HuH-7.5 (cell line): ENCODE measurements at places on chromosomes 1 and 21.

DNA sequence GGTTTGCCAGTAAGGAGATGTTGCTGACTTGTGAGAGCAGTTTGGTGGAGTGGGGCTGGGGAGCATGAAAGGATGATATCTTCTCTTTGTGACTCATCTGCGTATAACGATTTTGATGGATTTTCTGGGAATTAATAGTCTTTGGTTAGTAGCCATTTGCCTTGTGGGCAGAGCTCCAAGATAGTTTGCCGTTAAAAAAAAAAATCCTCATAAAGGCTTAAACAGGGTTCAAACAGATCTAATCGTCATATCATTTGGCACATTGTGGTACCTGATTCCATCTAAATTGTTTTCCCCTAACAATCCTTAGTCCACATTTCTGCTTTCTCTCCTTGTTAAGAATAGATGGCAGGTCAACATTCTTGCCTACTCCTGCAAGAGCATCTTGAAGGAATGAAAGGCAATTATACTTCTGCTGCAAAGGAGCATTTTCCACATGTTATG, 168.0 kb downstream of the PPP1R12B start:
- no peak for DNase-seq

GRCh38 chr1:114564141-114564540, 17.3 kb downstream of the BCAS2 start:
- no peak for DNase-seq

GRCh38 chr1:192158181-192158580, at the start of gene RGS18:
Gene RGS18, plus strand, starts transcription at chr1:192158462. Its CDS starts 176 bp downstream, at chr1:192158638.
- DNase-seq = no peak

GRCh38 chr1:28971980-28972771, 57.8 kb downstream of the EPB41 start:
- DNase-seq = no peak

DNA sequence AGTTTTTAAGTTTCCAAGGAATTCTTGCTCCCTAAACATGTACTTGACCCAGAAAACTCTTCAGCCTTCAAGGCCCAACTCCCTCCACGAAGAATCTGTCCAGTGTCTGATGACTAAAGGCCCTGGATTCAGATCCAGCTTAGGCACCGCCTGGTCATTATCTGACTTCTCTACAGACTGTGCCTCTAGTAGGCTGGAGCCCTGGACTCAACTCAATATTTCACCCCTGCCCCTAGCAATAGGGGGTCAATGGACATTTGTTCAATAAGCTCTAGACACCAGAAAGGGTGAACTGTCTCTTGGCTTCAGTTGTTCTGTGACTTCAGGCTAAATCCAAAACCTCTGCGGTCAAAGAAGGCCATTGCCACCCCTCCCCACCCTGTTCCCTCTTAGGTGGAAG, 34.5 kb downstream of the NUAK2 start:
- no peak for DNase-seq

DNA sequence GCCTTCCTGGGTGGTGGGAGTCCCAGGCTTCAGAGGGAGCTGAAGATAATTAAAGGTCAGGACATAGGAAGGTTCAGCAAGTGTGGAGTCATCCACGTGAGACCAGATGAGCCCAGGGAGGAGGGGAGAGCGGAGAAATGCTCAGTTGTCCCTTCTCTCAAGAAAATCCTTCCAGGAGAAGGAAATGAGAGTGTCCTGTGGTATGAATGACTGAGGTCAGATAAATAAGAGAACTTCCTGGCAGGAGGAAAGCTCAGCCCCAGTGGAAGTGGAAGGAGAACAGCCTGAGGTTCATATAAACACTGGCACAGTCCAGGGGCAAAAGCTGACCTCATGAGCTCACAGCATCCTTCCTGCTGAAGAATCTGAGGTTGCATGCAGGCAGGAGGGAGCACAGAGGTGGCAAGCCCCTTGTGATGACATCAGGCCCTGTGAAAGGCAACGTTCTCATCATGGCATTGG, 97.6 kb downstream of the NAV1 start:
- no peak for DNase-seq

- DNase-seq = no peak
These were observed 12.3 kb upstream of the LRRC8D start for GRCh38 chr1:89808441-89809117.

GRCh38 chr21:24275616-24276015, 1331.7 kb downstream of the MRPL39 start:
- DNase-seq = no peak

GRCh38 chr1:202411422-202411821, 62.9 kb downstream of the PPP1R12B start:
- no peak for DNase-seq

DNA sequence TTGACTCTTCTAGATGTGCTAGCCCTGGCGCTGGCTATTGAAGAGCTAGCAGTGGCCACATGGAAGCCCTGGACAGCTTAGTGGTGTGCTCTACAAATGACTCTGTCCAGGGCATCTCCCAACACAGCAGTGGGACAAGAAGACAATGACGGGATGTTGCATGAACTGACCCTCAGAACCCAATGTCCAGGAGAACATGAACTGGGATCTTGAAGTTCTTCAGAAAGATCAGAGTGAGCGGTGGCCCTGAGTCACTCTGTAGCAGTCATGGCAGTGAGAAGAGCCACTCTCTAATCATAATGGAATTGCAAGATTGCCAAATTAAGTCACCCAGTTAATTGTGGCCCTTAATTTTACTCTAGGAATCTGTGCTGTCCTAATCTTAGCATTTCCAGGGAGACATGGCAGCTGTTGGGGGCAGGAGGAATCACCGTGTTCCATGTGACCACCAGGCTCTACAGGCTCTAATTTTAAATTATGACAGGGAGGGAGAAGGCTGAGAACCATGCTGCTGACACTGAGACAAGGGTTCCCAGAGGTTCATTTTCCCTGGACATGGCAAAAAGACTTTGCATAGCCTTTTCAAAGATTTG, 10.2 kb upstream of the OBSCN start:
- DNase-seq = no peak

DNA sequence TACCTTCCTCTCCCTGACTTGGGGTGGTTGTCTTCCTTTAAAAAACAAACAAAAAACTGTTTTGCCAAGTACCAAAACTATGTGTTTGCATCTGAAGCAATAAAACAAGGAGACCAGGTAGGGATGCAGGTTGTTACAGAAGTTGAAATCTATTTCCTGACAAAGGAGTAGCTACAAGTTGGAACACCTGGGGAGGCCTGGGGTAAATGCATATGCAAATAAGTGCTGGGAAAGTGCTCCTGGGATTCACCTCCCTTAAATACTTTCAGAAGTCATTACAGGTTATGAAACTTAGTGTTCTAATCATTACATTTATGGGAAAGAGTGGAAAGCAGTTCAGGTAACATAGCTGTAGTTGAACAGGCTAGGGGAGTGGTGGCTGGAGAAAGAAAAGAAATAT, 1.9 kb upstream of the TSNAX start:
- DNase-seq = no peak

DNA sequence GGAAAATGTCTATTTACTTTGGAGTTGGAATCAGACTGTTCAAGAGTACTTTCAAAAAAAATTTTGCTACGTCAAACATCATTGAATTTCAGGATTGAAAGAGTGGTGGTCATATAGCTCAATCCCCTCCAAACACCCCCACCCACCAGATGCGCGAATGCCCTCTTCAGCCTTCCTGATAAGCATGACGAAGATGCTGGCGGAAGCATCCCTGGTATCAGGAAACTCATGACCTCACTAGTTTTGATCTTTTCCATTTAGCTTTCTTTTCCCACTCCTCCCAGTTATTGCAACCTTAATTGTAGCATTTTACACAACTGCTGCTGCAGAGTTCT, 104.4 kb downstream of the LEPR start:
- DNase-seq = no peak

DNA sequence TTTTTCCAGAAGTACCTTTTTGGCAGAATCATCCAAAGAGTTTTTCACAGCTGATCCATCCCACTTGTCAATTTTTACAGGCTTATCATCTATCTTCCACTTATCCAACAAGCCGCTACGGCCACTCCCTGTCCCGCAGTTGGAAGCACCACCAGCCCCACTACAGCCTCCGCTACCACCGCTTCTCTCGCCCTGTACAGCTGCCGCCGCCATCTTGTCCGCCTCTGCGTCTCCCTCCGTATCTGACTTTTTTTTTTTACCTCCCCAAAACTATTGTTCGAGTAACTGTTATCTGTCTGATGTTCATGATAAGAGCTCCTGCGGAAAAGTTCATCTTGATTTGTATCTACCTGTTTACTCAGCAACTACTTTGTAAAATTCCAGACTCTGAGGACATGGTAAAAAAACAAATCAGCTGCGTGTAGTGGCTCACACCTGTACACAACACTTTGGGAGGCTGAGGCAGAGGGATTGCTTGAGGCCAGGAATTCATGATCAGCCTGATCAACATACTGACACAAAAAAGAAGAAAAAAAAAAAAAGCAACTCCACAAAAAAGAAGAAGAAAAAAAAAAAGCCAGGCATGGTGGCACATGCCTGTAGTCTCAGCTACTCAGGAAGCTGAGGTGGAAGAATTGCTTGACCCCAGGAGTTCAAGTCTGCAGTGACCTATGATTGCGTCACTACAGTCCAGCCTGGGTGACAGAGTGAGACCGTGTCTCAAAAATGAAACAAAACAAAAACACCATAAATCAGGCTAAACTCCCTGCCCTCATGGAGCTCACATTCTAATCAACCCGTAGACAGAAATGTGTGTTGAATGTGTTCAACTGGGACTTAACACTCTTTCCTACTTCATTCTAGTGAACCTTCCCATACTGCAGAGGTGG, 8.0 kb upstream of the EYA3 start:
- DNase-seq = no peak

GRCh38 chr1:77742011-77742555, 17.6 kb downstream of the USP33 start:
- DNase-seq = no peak

GRCh38 chr1:80673935-80674597, 1126.7 kb upstream of the ADGRL2 start:
- no peak for DNase-seq

- DNase-seq = no peak
These were observed 12.7 kb downstream of the DRAXIN start for GRCh38 chr1:11704194-11704529.

DNA sequence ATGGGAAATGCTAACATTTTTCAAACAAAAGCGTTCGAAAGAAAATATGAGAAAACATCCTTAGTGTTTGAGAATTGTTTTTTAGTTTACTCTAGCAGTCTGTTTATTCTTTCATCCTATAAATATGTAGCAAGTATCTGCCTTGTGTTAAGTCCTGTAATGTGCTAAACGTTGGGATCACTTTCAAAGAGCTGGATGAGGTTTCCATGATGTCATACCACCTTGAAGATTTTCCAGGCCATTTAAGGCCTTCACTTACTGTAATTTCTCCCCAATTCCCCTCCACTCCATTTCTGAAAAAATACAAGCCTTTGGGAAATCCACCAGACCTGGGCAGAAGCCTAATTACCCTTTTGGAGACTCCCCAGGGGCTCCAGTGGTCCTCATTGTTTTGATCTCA, 24.2 kb upstream of the CTBS start:
- no peak for DNase-seq

DNA sequence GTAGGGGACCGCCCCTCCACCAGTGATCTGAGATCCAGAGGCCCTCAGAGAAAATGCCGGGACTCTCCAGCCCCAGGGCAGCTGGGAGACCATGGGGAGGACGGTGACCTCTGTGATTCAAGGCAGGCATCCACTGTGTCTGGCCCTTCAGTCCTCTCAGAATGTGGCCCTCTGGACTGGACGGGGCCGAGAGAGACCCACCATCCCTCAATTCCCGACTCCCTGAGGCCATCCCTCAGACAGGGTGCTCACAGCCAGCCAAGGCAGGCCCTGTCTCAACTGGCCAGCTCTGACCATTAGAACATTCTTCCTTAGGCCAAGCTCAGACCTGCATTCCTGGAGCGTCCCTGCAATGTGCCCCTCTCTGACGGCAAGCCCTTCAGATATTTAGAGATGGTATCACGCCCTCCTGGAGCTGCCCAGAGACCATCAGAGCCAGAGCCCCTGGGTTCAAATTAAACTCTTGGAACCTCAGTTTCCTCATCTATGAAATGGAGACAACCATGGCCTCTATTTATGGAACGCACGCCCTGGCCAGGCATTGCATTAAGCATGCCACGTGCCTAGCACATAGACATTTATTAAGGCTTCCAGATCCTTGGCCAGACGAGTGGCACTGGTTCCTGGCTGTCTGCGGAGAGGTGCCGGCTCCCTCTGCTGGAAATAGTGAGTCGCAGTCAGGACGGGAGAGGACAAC, 9.6 kb upstream of the EPS8L3 start:
- DNase-seq = peak; percentile 78

- DNase-seq = no peak
These were observed 548 bp upstream of the MFSD2A start for GRCh38 chr1:39954324-39954869.
